ENCODE measurements at places on chromosomes 6 and 20.

GRCh38 chr6:38215225-38215624 lies 395.7 kb downstream of the ZFAND3 start:
- no peak for DNase-seq

DNA sequence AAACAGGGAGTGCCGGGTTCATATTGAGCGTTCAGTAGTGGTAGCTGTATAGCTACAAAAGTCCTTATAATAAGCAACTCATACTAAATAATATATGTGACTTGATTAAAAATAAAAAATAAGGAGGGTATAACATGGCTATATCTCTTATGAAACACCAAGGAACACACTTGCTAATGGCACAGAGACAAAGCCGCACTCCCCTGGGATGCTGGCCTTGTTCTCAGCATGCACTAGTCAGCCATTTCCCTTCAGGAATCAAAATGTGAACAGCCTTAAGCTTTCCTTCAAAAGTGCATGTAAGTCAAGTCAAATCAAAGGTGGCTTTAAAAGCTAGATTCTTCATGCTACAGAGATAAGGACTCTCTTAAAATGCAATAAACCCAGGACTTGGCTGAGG lies 9.4 kb downstream of the HMGCLL1 start:
- no peak for DNase-seq

DNA sequence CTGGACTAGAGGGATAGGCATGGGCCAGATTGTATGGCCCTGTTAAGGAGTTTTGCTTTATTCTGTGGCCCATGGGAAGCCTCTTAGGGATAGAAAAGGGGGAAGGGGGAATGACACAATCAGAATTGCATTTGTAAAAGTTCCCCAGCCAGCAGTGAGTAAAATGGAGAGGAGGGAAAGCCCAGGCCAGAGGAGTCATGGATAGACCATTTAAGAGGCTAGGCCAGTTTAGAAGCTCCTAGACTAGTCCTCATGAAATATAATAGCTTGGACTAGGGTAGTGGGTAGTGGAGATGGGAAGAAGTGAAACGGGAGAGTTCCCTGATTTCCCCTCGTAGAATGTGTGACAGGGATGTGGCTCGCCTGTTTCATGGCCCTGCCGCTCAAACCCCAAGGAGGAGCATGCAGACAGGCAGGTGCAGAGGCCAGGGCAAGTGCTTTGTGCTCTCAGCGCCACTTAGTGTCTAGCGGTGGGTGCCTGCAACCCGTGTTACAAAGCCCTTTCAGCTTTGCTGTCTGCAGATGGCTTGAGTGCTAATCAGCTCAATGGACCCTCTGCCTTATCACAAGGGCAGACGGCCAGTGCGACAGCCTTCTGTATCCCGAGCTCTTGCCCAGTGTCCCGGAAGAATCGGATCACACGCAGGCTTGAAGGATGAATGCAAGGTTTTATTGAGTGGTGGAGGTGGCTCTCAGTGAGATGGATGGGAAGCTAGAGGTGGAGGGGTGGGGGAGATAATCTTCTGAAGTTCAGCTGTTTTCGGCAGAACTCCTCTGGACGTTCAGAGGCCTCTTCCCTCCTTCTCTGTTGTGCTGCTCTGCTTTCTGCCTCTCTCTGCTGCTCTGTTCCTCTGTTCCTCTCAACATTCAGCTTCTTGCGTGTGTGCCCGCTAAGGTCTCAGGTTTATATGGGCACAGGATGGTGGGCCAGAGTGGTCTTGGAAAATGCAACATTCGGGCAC lies 141.1 kb downstream of the CEP57L1 start:
- no peak for DNase-seq

DNA sequence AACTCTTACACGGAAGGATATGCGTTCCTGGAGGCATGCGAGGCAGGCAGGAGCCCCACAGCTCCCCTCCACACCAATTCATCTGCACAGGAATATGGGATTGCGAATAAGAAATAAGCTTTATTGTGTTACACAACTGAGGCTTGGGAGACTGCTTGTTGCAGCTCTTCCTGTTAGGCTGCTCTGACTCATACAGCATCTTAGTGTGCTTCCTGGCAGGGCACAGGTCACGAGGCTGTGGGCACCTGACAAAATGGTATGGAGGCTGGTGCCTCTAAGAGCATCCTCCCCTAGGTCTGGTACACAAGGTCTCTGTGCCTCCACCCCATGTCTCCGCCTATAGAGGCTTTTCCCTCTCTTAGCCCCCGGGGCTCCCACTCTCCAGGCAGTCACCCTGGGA lies 6.8 kb downstream of the SLC22A3 start:
- no peak for DNase-seq

- no peak for DNase-seq
Observed at GRCh38 chr6:159952289-159953005, 16.4 kb upstream of the IGF2R start.

- no peak for DNase-seq
Observed at GRCh38 chr6:40804905-40805304, 217.7 kb upstream of the LRFN2 start.

DNA sequence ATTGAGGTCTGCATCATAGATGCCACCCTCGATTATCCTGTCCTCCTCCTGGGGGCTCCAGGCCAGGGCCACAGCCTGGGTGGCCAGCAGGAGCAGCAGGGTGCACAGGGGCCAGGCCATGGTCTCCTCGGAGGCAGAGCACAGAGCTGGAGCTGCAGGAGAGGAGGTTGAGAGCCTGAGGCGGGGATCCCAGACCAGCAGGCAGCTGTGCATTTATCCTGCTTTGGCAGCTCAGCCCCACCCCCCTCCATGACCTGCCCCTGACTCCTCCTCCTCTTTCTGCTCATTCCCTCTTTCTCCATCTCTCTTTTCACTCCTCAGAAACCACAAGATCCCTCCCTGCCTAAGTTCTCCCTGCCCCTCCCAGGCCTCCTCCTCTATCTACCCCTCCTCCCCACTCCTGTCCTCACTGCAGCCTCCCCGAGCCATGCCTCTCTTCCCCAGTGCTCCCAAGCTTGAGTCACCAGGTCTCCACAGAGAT lies at the start of gene CST2:
Gene CST2 (minus strand): TSS at position 189 of the 481 bp plus-strand sequence. CDS start 69 bp downstream, at position 120.
- no peak for DNase-seq

GRCh38 chr20:16576219-16576618 lies 3.0 kb upstream of the KIF16B start:
- no peak for DNase-seq

- peak; percentile 34 for DNase-seq
Observed at GRCh38 chr6:31541059-31541657, 645 bp downstream of the DDX39B start.

GRCh38 chr6:25995507-25995906 lies 32.9 kb downstream of the TRIM38 start:
- no peak for DNase-seq

DNA sequence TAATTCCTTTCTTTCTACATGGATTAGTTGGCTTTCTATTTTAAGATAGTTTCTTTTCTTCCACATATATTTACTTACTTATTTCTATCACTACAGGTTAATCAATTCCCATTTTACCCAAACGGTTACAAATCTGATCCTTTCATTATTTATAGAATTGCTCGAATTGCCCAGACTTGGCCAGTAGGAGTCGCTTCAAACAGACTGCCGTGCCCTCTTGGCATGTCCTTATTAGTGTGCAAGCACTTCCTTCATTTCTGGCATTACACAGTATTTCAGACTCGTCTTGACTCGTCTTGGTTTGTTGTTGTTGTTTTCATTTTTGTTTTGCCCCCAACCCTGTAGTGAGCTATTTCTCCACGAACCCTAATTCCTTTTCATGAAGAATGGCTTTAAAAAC lies 74.6 kb downstream of the SAMD3 start:
- no peak for DNase-seq

DNA sequence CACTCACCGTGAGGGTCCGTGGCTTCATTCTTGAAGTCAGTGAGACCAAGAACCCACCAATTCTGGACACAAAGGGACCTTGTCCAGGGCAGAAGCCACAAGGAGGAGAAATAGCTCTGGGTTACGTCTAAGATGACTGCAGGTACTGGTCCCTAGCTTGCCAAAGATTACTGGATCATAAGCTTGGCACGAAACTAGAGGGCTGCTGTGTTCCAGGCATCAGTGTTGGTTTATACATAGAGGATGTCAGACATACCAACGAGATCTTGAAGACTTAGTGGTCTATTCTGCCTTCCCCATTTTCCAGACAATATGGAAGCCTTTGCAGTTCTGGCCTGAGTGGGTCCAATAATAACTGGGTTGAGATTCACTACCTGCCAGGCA lies 175.7 kb downstream of the TBX18 start:
- DNase-seq: no peak

GRCh38 chr6:99294786-99295185 lies 54.7 kb downstream of the FAXC start:
- no peak for DNase-seq

GRCh38 chr6:16831136-16831535 lies 69.9 kb upstream of the ATXN1 start:
- DNase-seq: no peak

DNA sequence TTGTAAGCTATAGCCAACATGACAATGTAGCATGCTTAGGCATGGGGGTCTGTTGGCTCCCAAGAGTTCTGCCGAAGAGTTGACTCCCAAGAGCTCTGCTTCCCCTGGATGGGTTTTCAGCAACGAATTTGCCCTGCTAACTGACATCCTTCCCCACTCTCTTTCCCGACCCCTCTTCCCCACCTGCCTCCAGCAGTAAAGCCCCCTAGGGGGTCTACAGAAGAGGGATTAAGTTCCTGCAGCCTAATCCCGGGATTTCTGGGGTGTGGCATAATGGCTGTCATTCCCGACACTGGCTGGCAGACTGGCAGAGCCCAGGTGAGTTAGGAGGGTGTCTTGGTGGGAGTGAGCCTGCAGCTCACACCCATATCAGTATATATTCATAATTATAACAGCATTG lies 121.0 kb upstream of the ZNF184 start:
- no peak for DNase-seq

DNA sequence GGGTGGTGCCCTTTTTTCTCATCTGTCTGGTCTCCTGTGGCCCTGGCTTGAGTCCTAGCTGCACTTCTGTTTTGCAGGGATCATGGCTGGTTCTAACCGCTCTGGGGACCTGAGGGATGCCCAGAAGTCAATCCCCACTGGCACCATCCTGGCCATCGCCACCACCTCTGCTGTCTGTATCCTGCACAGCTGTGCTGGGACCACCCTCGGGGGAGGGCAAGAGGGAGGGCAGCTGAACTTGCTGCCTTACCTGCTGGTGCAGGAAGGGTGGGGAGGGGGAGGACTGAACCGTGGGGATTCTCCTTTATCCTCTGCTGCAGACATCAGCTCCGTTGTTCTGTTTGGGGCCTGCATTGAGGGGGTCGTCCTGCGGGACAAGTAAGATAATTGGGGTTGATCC lies 14.5 kb downstream of the SLC12A5 start:
- DNase-seq: no peak

GRCh38 chr6:6918216-6918983 lies 189.4 kb upstream of the RREB1 start:
- DNase-seq: peak; percentile 52

DNA sequence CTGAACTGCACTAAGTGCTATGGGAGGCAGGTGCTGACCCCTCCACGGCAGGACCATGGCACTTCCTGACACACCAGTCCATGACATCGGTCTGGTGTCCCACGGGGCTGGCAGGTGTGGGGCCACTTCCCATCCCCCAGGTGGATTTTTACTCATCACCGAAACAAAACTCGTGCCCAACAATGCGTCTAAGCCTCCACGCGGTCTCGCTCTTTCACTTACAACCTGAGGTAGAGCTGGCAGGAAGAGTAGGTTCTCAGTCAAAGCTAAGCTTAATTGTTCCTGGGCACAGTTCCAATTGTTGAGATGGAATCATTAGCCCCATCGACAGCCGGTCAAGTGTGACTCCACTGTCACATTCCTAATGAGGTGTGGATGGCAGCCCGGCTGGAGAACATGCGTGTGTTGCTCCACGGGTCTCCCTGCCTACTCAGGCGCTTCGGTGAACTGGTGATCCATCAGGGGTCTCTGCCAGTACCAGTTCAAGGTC lies 125.7 kb downstream of the SLC23A2 start:
- DNase-seq: no peak

- no peak for DNase-seq
Observed at GRCh38 chr20:49313283-49313682, 35.4 kb upstream of the ZNFX1 start.

DNA sequence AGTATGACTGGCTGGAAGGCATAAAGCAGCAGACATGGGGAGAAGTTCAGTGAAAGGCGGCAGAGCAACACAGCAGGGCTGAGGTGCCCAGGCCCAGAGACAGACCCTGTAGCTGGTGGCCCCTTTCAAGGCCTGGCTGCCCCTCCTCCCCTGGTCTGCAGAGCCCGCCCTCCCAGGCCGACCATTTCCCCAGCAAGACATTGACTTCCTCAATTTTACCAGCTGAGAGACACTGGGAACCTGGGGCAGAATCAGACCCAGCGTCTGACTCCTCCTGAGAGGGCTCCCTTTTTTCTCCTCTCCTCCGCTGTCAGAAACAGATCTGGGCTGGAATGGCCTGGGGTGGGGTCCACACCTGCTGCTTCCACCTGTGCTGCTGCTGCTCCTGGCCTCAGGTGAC lies at the start of gene TREML4:
Gene TREML4 (plus strand): TSS at position 254 of the 400 bp plus-strand sequence. CDS start 79 bp downstream, at position 333.
- no peak for DNase-seq

GRCh38 chr6:37820718-37821079 lies 1.2 kb downstream of the ZFAND3 start:
- DNase-seq: no peak

DNA sequence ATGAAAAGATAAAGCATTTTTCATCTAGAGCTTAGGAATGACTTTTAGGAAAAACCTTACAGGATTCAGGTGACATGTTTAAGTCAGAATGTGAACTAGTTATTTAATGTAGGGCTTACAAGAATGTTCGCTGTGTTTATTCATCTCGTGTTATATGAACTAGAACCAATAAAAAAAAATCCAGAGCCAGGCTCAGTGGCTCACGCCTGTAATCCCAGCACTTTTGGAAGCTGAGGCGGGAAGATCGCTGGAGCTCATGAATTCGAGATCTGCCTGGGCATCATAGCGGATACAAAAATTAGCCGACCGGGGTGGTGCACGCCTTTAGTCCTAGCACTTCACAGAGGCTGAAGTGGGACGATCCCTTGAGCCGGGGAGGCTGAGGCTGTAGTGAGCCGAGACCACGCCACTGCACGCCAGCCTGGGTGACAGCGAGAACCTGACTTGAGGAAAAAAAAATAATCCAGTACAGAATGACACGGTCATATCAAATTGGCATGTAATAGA lies 46.3 kb downstream of the OR2B2 start:
- no peak for DNase-seq
